ENCODE measurements at places on chromosomes 13 and 19.

- DNase-seq, result no peak
These were observed 47.7 kb upstream of the USPL1 start for GRCh38 chr13:30569901-30570576.

DNA sequence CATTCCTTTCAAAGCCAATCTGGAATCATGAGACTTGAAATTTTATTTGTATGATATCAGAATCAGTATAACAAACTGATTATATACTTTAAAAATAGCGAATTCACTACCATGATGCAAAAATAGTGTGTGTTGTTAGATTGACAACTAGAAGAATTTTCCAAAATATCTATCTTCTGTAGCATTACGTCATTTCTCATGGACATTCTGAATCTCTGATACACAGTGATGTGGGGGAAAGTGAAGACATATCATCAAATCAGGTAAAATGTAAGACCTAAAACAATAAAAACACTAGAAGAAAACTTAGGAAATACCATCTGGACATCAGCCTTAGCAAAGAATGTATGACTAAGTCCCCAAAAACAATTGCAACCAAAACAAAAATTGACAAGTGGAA lies 1292.0 kb upstream of the PCDH9 start:
- no peak for DNase-seq

- DNase-seq, result no peak
These were observed 542.8 kb downstream of the RFC3 start for GRCh38 chr13:34360702-34361101.

DNA sequence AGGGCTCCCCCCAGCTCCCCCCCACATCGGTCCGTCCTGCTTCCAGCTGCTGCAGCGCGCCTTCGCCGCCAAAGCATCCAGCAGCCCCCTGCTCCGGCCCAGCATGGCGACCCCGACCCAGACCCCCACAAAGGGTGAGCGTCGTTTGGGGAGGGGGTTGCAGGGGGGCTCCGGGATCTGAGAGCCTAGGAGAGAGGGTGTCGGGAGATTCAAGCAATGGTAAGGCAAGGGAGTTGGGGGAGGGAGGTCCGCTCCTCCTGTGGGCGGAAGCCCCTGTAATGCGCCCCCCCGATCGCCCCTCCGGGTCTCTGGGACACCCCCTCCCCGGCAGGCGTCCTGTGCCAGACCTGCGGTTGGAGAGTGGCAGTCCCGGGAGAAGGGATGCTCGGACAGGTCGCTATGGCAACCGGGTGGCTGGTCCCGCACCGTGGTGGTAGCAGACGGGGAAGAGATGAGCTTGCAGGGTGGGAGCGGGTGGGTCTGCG lies at the start of gene FXYD7:
TSS of gene FXYD7 (plus strand) at position 25 of the 485 bp plus-strand sequence. CDS start at position 104, 79 bp downstream.
- DNase-seq, result no peak

GRCh38 chr13:91295712-91296410 lies 51.6 kb upstream of the MIR17HG start:
- DNase-seq, result no peak
